ENCODE measurements at places on chromosomes 1 and 21. TPM values are rescaled to one million over a fixed set of nuclear protein-coding genes. Genes with fewer than 3 reads are reported as not detected.
A peak's percentile ranks its signal among the peaks of the same experiment; 100 is the strongest.

DNA sequence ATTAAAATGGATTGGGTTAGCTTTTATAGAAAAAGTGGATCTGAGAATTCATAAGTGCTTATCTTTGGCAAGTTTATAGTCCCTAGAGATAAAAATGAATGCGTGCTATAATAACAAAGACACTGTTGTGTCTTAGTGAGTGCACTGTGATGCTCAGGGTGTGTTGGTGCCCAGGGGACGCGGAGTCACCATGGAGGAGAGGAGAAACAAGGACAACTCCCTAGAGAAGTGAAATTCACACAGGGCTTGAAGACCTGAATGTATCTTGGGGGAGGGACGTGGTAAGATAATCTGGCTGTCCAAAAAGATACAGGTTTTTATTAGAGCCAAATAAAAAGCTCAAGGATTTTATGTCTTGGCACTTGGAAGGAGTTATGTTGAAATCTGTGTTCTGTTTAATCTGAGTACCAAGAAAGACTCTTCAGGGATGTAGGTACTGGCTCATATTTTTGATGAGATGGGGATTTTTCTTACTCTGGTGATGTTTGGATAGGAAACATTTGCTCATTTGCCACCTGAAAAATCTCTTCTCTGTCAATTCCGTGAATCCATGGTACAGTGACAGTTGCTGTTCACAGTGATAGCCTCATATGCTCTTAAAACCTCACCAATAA is 9.6 kb downstream of the SMYD2 start:
- no peaks in the 10 kb centered on the region for H3K27me3 ChIP-seq
- peaks cover 7% of the 10 kb centered on the region for H3K36me3 ChIP-seq
- DNase-seq: no peak

HSD3B2 gene
- not detected for polyA plus RNA-seq

DNA sequence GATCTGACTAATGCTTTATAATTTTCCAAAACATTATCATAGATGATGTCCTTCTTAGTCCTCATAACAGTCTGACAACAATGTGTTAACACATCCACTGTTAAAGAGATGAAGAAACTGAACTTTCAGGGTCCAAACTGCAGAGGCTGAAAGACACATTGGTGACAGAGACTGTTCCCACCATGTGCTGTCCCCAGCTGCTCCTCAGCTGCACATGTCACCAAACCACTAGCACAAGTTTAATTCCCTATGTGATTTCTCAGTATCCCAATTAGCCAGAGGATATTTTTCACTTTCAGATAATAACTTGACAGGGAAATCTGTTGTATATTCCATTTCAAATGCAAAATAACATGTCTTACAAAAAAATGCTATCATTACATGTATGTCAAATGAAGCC is 24.6 kb downstream of the LAMC2 start:
- no peak overlapping the region for H3K27ac ChIP-seq
- H3K4me3 ChIP-seq: no peak overlapping the region
- H3K36me3 ChIP-seq: no peaks in the 10 kb centered on the region
- no peaks in the 10 kb centered on the region for H3K27me3 ChIP-seq
- no peak for DNase-seq

KCNJ6 gene
- polyA plus RNA-seq: not detected

- DNase-seq: no peak
- peak overlapping the region; percentile 38 for H3K4me3 ChIP-seq
- peak overlapping the region; percentile 77 for H3K27ac ChIP-seq
- H3K27me3 ChIP-seq: no peaks in the 10 kb centered on the region
Measured at GRCh38 chr1:116804736-116805135, 50.5 kb downstream of the CD2 start.

DNA sequence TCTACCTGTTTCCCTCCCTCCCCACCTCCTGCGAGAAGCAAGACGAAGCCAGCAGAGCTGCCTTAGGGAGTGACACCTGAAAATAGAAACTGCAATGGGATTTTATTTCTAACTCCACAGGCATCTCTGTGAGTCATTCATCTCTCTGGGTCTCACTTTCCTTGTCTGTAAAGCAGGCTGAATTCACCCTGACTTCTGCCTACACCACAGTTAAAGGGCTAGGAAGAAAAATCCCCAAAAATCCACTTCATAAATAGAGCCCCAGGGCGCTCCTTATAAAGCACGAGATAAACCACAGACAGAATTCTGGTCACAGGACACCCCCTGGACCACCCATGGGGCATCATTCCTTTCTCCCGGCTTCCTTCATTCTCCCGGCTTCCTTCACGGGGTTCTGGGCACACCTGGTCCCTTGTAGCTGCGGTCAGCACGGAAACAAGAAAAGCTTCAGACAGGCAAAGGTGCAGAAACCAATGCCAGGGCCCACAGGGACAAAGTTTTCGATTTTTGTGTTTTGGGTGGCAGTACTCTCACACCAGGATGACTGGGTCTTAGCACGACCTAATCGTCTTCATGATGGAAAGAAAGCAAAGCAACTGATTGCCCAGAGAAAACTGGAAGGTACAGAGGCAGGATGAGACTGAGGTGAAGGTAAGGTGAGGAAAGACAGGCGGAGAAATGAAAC is 2.8 kb upstream of the H6PD start:
- H3K4me3 ChIP-seq: no peak overlapping the region
- no peak overlapping the region for H3K27ac ChIP-seq
- no peaks in the 10 kb centered on the region for H3K27me3 ChIP-seq
- peaks cover 15% of the 10 kb centered on the region for H3K4me1 ChIP-seq
- no peak for DNase-seq

- H3K27me3 ChIP-seq: peaks cover 81% of the 10 kb centered on the region
- H3K4me3 ChIP-seq: peak within 1 kb of the TSS; percentile 51
- no peaks in the 10 kb centered on the region for H3K36me3 ChIP-seq
Measured at GRCh38 chr1:4653796-4654725, at the start of gene AJAP1. AJAP1 (plus strand) TSS chr1:4654609; CDS start chr1:4655426, 817 bp downstream.
